DMS153 (cell line): ENCODE measurements at places on chromosomes 7 and 10.

- DNase-seq: no peak
These were observed 51.4 kb downstream of the FBXW4 start for GRCh38 chr10:101643546-101643945.

GRCh38 chr7:56127241-56127975 lies 11.2 kb upstream of the NUPR2 start:
- DNase-seq: no peak

DNA sequence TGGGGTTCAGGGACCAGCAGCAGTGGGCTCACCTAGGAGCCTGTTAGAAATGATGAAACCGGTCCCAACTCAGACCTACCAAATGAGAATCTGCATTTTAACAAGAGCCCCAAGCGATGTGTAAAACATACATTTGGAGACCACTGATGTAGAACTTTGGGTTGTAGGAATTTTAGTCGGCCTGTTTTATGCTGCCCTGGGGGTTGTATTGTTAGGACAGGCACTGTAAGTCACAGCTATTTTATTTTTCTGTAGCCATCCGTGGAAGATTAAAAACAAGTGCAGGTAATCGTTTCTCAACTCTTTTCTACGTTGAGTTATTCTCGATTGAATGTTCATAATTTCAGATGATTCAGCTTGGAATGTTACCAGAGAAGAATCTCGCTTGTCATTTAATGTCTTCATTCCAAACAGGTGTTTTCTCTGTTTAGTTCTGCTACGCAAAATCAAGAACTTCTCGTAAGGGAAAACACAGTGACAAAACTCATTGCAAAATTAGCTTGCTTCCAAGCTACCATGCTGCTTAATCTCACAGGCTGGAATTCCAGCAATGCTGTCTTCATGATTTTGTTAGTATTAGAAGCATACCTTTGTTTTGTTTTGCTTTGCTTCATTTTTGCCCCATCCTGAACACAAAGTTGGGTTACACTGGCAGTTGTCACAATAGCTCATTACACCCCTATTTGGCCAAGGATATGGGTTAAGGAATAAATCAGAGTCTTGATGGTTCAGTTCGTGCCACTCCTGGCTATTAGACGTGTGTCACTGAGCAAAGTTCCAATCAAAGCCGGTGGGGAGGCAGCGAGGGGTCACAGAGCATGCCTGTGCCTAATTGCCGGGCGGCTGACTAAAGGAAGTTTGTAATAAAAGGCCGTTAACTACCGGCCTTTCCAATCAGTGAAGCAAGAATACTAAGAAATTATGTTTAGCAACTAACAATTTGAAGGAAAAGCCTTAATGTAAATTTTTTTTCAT lies 676.9 kb downstream of the GATA3 start:
- no peak for DNase-seq

- no peak for DNase-seq
These were observed 159.3 kb downstream of the PTPRN2 start for GRCh38 chr7:158428131-158428836.

GRCh38 chr10:110165239-110165638 lies 42.2 kb upstream of the MXI1 start:
- no peak for DNase-seq

DNA sequence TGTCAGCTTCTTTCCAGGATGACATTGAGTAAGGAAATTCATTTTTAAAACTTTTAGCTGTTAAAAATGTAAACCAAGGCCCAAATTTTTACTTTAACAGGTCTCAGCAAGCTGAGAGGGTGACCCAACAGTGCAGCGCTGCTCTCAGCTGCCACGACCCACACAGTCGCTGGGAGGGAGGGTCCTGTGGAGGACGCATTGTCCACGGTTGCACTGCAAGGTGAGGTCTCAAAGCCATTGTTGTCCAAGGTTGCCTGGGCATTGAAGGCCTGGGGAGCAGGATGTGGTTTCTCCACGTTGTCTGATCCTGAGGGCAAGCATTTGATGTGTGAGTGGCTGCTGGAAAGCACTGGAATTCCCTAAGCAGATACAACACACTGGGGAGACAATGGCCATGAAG lies 15.1 kb upstream of the VIPR2 start:
- DNase-seq: no peak

- no peak for DNase-seq
These were observed 441.5 kb upstream of the ETV1 start for GRCh38 chr7:14430926-14431325.

- no peak for DNase-seq
These were observed 102.9 kb downstream of the FAM204A start for GRCh38 chr10:118239236-118239630.
